ENCODE measurements at places on chromosomes 12 and 14.

DNA sequence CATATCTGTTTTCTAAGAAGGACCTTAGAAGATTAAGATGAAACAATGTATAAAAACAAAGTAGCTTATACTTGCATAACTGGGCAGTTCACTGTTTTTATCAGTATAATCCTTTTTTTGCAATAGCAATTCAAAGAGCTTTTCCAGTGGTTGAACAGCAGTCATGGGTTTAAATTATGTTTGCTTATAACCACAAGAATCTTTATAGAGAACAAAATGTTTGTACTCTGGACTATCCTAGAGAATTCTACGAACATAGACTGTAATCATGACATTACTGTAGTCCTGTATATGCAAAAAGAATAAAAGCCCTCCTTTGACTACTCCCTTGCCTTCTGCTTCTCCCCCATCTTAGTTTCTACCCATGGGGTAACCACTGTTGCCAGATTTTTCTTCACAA lies 5.7 kb downstream of the FAM177A1 start:
- DNase-seq: no peak

DNA sequence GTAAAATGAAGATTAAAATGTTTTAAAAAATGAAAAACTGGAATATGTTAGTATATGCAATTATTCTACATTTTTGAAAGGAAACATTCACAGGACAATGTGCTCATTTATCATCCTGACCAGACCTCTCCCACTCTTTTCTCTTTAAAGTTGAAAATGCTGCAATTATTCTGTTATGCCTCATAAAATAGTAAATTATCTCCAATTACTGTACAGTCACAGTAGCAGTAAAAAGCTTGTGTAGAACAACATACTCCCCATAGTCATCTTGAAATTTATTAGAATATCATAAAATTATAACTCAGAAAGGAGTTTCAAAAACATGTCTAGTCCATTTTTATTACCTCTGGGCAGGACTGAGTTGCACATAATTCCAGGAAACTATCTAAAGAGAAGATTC lies 250.3 kb downstream of the SYT1 start:
- DNase-seq: no peak

GRCh38 chr12:34604227-34604626 lies 581.9 kb downstream of the ALG10 start:
- no peak for DNase-seq

GRCh38 chr14:35167496-35167895 lies 45.1 kb downstream of the PRORP start:
- DNase-seq: no peak

GRCh38 chr14:97162621-97163020 lies 365.4 kb downstream of the VRK1 start:
- DNase-seq: no peak

GRCh38 chr14:70782361-70782760 lies 27.0 kb downstream of the MAP3K9 start:
- no peak for DNase-seq

- no peak for DNase-seq
These were observed 86.9 kb upstream of the CPM start for GRCh38 chr12:69019910-69020309.

DNA sequence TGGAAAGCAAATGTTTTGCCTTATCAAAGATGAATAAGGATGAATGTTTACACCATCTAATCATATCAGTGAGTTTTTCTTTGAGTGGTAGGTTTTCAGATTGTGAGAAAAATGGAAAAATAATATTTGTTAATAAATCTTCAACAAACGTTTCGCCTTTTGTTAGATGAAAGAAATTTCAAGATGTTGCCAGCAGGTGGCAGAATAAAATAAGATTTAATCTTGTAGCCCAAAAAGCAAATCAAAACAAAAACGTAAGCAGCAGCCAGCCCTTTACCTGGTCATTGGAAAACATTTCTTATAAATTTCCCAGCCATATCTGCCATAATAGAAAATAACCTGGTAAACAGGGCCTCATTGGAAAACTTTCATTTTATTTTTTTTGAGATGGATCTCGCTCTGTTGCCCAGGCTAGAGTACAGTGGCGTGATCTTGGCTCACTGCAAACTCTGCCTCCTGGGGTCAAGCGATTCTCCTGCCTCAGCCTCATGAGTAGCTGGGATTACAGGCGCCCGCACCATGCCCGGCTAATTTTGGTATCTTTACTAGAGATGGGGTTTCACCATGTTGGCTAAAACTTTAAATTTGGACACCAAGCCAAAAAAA lies 15.4 kb upstream of the TMEM120B start:
- peak; percentile 23 for DNase-seq

DNA sequence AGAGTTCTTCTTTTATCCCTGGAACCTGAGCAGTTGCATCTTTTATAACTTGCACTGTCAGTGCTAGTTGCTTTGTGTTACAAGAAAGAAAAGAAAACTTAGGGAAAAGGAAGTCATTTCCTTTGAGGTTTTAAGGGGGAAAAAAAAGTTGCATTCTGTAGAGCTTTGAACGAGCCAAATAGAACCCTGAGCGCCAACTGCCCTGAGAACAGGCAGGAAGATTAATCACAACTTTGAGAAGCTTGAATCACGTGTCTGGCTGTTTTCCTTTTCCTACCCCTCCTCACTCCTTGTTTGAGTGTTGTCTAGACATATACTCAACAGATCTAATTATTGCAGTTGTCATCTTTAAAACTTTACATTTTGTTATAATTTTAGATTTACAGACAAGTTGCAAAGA lies 12.5 kb downstream of the PCNX1 start:
- no peak for DNase-seq

GRCh38 chr14:86788224-86788623 lies 1204.8 kb downstream of the GALC start:
- no peak for DNase-seq

GRCh38 chr14:91331721-91332120 lies 85.9 kb downstream of the CCDC88C start:
- no peak for DNase-seq

DNA sequence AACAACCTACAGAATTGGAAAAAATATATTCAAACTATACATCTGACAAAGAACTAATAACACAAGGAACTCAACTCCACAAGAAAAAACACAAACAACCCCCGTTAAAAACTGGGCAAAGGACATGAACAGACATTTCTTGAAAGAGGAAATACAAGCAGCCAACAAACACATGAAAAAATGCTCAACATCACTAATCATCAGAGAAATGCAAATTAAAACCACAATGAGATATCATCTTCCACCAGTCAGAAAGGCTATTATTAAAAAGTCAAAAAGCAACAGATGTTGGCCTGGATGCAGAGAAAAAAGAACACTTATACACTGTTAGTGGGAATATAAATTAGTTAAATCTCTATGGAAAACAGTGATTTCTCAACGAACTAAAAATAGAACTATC lies 82.6 kb upstream of the CCDC91 start:
- no peak for DNase-seq

DNA sequence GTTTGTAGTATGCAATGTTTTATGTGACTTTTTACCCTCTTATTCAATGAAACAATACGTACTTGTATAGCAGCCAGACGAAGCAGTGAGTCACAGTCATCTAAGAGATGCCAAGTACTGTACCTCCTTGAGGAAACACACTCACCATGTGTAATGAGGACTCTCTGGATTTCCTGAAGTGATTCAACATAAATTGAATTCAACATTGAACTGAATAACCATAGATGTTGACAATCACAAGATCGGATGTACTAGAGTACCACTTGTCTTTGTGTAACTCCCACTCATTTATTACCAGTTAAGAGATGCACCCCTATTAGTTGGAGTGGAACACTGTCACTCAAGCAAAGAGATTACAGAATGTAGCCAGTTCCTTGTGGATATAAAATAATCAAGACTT lies 175.2 kb upstream of the HMGA2 start:
- no peak for DNase-seq

DNA sequence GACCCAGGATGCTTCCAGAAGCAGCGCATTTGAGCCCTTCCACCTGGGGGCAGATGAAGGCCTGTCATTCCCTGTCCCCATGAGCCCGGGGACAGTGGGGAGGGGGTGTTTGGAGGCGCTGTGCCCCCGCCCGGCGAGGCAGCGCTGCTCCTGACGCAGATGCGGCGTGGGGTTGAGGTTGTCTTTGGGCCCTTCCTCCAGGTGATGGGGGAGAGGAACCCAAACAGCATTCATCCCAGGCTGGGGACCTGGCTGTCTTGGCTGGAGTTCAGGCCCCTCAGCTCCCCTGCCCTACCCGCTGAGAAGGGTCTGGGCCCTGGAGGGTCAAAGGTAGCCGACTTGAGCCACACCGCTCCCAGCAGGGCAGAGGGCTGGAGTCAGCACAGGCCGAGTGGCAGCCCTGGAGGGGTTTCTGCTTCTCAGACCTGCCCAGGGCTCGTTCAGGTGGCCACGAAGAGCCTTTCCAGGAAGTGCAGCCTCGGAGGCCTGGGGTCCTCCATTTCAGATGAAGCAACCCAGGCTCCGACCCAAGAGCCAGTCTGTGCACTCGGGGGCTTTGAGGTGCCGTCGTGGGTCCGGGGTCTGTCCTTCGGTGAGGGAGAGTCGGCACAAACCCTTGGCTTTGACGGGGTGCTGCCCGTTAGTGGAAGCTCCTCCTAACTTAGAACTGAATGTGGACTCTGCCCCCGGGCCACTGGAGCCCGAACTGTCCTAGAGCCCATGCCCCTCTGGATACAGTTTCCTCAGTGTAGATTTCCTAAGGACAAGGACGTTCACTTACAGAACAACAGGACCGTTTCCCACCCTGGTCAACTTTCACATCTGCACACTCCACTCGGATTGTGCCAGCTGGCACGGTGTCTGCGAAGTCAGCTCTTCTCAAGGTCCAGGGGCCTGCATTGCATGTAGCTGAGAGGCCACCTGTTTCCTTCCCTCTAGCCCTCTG lies 16.1 kb downstream of the ACADS start:
- no peak for DNase-seq

DNA sequence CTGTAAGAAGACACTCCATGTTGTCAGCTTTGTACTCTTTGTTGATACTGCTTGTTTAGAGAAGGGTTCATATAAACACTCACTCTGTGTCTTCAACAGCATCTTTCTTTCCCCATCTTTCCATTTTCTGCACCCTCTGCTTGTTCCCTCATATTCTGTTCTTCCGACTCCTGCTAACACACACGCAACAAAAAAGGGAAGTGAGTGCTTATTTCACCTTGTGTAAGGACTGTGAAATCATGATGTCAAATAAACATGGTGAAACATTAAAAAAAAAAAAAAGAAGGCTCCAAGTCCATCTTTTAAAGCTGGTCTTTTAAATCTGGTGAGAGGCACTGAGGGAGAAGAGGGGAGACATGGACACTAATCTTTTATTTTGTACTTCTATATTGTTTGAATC lies 145.4 kb downstream of the RPAP3 start:
- no peak for DNase-seq

DNA sequence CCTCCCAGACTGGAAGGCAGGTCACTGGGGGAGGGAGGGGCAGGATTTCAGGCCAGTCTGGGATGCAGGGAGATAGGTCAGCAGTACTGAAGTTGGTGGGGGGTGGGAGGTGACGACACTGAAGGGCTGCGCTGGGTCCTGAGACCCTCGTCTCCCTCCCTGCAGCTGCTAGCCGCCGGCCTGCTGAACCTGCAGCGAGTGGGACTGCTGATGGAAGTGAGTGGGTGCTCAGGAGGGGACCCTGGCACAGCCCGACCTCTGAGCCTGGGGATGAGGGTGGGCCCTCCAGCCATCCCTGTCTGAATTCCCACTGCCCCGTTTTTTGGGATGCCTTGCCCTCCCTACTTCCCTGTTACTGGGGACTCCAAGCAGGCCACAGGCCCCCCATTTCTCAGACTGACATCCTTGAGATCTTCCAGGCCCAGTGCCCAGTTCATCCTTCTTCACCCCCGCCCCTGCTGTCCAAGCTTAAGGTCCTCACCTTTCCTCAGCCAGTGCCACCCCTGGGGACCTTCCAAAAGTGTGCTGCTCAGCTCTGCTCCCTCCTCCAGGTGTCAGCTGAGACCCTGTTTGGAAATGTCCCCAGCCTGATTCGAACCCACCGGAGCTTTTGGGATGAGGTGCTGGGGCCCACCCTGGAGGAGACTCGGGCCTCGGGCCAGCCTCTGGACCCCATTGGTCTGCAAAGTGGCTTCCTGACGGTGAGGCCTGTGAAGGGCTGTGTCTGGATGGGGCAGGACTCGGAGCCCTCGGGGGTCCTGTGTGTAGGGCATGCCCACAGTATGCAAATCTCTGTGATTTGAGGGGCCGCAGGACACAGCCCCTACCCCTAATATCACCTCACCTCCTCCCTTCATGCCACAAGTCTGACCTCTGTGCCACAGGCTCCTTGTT lies 5.5 kb downstream of the PLEKHG6 start:
- no peak for DNase-seq

- no peak for DNase-seq
These were observed 12.3 kb downstream of the BRAP start for GRCh38 chr12:111673503-111673902.

DNA sequence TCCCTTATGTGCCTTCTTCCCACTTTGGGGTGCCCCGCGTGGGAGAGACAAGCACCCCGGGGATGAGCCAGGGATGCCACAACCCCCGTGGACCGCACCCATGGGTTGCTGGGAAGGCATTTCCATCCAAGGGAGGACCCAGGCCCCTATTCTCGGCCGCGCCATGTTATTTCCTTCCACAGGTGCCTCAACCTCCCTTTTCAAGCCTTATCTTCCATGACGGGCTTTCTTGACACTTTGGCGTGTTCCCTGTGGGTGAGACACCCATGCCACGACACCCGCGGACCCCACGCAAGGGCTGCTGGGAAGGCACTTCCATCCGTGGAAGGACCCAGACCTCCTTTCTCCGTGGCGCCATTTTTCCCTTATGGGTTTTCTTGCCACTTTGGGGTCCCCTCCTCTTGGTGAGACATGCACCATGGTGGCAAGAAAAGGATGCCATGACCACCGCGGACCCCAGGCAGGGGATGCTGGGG lies 269.2 kb downstream of the ALG10 start:
- DNase-seq: no peak

DNA sequence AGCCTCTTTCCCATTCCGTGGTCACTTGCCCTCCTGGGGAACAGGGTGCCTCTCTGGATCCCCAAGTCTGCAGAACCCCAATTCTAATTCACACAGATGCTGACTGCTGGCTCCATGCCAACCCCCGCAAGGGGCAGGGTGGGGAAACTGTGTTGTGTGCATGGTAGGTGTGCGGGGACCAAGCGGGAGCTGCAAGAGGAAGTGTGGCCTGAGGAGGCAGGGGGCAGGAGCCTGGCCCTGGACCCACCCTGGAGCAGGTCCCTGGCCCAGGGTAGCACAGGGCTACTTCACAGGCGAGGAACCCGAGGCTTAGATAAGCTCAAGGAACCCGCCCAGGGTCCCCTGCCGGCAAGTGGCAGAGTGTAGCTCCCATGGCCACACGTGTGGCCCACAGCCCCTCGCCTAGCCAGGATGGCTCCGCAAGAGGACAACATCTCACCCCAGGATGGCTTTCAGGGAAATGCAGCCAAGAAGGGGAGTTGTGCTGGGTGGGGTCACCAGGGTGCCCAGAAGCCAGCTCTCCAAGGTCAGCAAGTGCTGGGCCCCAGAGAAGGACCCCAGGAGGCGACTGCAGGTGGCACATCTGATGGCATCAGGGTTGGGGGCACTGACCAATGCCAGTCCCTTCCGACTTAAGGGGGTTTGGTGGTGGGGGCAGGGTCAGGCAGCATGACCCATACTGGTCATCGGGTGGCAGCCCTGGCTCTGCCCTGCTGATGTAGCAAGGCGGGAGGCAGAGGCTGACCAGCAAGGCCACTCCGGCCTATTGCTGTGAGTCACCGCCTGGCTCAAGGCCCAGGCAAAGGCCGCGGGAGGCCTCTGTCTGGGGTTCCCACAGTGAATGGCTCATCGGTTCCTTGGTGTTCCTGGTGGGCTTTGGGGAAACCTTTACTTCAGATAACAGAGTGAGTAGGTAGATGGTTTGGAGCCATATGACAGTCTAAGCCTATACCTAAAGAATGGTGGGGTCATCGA lies 37.3 kb upstream of the EML1 start:
- no peak for DNase-seq
